Ovary (tissue), 10 donors: ENCODE measurements at places on chromosomes 13 and 19.

- no peak for DNase-seq
These were observed 20.4 kb downstream of the FAM187B start for GRCh38 chr19:35208121-35208520.

DNA sequence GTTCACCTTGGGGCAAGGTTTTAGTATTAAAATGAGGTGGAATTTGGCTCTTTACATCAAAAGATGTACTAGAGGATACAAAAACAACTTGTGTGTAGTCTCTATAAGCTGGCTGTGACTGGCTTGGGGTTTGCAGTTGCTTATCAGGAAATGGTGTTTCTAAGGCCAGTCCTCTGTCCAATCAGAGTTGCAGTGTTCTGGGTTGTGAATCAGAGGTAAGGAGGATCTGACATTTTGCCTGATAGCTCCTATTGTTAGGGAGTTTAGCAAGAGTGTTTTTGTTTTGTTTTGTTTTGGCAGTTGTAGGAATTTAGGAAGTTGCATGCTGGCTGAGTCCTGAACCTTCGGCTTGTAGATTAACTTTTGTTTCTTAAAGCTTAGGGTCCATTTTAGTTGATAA is 20.1 kb upstream of the ESD start:
- no peak for DNase-seq

DNA sequence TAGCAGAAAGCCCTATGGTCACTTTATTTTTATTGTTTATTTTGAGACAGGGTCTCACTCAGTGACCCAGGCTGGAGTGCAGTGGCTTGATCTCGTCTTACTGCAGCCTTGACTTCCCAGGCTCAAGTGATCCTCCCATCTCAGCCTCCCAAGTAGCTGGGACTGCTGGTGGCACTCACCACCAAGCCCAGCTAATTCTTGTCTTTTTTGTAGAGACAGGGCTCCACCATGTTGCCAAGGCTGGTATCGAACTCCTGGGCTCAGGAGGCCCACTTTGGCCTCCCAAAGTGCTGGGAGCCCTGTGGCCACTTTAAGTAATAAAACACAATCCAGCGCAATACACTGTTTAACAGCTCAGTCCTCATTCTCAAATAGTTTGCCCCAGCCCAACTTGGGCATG is 69.3 kb downstream of the NUFIP1 start:
- DNase-seq, result no peak

GRCh38 chr13:33328701-33329100 is 43.1 kb upstream of the STARD13 start:
- no peak for DNase-seq

GRCh38 chr19:648305-648704 is 8.6 kb downstream of the FGF22 start:
- DNase-seq, result no peak

DNA sequence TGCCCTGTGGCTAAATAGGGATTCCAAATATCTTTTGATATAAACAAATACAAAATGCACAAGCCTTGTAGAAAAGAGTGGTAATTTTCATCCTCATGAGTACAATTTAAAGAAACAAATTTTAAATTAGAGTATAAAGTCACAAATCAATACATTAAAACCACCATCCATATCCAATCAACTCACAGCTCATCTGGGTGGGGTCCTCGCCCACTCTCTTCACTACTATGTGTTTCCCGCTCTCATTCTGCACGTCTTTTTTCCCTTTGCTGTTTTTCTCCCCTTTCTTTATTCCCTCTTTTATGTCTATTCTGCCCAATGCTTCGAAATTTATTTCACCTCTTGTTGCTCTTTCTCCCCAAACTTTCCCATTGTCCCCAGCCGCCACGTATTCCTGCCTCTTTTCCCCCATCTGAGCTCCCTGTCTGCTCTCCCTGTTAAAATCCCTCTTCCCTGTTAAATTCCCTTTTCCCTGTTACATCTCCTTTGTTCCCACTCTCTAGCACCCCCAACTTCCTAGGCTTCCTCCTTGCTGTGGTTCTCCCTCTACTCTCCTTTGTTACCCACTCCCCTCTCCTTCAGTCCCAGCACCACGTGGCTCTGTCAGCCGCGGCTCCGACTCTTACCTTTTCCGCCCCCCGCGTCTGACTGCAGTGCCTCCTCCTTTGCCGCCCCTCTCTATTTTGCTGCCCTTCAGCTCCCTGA is 1.3 kb downstream of the ZNF616 start:
- DNase-seq, result peak; percentile 18

GRCh38 chr19:55080968-55081769 is 5.5 kb downstream of the EPS8L1 start:
- DNase-seq, result no peak

DNA sequence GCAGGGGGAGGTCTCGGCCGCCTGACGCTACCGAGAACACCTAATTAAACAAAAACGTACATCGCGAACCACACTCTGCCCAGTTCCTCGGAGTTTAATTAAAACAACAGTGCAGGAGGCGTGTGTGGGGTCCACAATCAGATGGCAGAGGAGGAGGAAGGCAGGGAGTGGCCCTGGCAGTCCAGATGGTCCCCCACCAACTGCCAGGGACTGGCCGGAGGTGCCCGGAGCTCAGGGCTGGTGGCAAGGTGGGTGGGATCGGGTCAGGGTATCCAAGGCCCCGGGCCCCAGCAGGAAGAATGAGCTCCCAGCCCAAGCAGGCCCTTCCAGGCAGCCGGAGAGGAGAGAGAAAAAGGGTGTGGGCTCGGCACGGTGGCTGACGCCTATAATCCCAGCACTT is 71.3 kb downstream of the PTPRS start:
- DNase-seq, result no peak

DNA sequence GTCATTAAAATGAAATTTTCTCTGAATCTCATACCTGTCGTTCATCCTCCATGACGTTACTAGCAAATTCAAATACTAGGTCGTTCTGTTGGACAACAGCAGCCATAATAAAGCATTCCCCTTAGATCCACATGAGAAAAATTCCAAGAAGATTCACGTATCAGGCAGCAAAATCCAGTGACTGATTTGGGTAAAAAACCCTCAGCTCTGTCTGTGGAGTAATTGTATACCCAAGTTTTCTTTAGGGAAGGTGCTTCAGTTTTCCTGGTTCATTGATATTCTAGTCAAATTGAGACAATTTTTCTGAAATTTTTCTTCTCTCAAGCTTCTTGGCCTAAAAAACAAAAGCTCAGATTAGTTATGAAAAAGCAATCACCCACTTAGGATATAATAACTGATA is 37.2 kb downstream of the ELF1 start:
- DNase-seq, result no peak

- DNase-seq, result no peak
These were observed at the start of gene CERS1 for GRCh38 chr19:18895824-18896341. Gene CERS1 (minus strand): TSS chr19:18896158. CDS start chr19:18896072, 86 bp downstream.

- no peak for DNase-seq
These were observed 47.4 kb upstream of the PCDH9 start for GRCh38 chr13:67277581-67277980.

- DNase-seq, result no peak
These were observed 142.5 kb downstream of the LACC1 start for GRCh38 chr13:44022196-44022595.

DNA sequence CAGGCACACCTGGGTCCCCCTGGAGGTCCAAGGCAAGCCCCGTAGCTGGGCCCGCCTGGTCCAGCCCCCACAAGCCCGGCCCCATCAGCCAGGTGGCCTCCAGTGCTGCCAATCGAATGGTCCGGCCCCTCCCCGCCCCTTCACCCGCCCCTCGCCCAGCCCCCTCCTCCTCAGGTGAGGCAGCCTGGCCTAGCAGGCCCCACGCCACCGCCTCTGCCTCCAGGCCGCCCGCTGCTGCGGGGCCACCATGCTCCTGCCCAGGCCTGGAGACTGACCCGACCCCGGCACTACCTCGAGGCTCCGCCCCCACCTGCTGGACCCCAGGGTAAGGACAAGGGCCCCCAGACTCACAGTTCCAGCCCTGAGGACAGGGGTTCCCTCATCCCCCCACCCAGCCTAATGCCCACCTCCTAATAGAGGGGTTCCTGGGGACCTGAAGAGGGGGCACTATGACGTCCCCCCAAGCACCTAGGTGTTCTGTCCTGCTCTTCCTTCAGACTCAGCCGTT is at the start of gene HPN:
Gene HPN, plus strand, starts transcription at position 174 of the 508 bp plus-strand sequence. CDS start 786 bp downstream, outside the sequence.
- DNase-seq, result peak; percentile 61

GRCh38 chr13:24671386-24672113 is 8.7 kb upstream of the ATP12A start:
- peak; percentile 43 for DNase-seq

DNA sequence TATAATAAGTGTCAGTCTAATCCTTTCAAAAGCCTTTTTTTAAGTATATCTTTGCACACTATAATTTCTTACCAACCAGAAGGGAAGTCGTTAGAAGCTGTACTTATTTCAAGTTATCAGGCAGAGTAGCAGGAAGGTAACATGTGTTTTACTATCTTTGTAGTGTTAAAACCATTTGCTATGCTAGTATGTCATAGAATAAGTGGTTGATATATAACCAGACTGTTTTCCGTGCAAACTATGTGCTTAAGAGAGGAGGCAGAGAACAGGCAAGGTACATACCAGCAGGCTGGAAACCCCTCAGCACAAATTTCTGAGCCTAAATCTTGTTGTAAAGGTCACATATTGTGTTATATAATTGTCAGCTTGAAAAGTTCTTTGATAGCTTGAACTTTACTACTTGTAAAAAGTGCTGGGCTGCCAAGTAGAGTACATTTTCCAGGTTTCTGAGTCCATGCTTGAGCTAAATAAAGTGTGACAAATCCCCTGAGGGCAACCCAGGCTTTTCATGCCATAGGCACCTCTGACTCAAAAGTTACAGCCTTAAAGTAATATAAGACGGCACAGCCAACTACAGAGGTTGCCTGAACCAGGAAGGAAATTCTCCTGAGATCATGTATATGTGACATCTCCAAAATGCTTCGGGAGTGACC is 1297.4 kb downstream of the PCDH9 start:
- no peak for DNase-seq

- peak; percentile 52 for DNase-seq
These were observed 194.0 kb upstream of the NBEA start for GRCh38 chr13:34748073-34748472.

- no peak for DNase-seq
These were observed 811 bp downstream of the ARMC6 start for GRCh38 chr19:19034204-19034624.

DNA sequence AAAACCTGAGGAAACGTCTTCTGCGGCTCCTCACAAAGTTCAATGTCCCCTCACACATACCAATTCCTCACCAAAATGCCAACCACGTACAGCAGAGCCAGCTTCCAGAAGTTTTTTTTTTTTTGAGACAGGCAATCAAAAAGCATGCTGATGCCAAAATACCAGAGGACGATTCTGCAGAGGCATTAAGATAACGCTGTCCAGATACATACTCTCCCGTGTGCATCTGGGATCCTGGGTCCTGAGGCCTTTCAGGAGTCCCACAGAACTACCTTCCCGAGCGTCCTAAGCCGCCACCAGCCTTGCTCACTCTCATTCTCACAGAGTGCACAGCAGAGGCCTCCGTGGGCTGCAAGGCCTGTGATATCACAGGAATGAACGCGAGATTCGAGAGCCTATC is 5.0 kb downstream of the DCUN1D2 start:
- DNase-seq, result no peak

DNA sequence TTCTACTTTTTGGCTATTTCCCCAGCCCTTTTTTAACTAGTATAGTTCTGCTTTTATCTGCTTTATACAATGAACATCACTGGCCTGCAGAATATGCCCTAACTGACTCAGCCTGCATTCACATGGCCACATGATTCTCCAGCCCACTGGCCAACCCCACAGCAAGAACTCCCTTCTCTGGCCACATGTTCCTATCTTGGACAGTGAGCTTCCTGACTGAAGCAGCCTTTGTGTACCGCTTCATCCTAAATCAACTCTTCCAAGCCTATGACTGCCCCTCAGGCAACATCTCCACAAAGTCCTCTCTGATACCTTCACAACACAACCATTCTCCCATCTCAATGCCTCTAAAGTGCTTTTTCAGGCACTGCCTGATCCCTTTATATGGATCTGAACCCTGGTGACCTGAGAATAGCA is 214.1 kb downstream of the COL4A1 start:
- no peak for DNase-seq

DNA sequence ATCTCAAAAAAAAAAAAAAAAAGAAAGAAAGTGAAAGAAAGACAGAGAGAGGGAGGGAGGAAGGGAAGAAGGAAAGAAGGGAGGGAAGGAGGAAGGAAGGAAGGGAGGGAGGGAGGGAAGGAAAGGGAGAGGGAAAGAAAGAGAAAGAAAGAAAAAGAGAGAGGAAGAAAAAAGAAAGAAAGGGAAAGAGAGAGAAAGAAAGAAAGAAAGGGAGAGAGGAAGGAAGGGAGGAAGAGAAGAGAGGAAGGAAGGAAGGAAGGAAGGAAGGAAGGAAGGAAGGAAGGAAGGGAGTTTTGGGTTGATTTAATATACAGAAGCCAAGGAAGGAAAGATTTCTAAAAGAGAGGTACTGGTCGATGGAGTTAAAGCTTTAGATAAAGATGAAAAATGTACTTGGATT is 28.8 kb downstream of the DEDD2 start:
- no peak for DNase-seq

- peak; percentile 92 for DNase-seq
These were observed 2.4 kb upstream of the SSBP4 start for GRCh38 chr19:18416778-18417249.
